Stimulated activated CD4-positive, alpha-beta T cell treated with anti-CD3 and anti-CD28 coated beads, TNF-alpha, amount 100 ng/mL, for 4 hours (primary cell): ENCODE measurements at places on chromosomes 7 and 10.

DNA sequence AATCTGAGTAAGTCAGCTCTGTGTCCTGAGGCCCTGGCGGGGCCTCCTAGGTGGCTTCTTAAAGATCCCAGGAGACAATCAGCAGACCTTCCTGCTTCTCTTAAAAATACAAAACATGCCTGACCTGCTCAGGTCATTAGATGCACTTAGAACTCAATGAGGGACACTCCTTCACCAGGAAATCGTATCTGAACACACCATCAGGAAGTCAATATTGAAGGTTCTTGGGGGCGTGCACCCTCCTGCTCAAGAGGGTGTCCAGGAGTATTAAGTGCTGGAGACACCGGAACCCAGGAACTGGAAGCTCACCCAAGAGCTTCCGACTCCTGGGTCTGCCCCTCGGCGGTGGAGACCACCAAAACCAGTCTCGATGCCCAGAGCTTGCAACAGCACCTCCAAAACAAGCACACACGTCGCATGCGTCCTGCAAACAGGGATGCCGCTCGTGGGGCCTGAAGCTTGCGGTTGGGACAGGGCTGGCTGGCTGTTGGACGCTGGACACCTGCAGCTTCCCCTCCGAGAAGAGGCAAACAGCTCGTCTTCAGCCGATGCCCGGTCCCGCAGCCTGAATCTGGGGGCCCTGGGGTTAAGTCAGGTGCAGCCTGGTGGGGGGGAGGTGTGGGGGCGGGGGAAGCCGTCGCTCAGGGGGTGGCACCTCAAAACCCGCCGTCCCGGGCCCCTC, 803 bp downstream of the RAPGEF5 start:
- DNase-seq: no peak

DNA sequence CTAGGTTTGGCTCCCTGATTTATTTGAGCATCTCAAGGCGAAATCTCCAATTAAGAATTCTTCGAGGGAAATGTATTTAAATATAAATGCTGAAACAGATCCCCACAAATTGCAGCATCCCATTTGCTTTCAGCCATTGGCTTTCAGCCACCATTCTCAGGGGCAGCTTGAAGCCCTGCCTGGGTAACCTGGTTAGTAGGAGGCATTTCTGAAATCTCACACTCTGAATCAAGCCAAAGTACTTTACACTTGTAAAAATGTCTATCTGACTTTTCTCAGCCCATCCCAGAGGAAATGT, 49.1 kb downstream of the GCC1 start:
- no peak for DNase-seq

DNA sequence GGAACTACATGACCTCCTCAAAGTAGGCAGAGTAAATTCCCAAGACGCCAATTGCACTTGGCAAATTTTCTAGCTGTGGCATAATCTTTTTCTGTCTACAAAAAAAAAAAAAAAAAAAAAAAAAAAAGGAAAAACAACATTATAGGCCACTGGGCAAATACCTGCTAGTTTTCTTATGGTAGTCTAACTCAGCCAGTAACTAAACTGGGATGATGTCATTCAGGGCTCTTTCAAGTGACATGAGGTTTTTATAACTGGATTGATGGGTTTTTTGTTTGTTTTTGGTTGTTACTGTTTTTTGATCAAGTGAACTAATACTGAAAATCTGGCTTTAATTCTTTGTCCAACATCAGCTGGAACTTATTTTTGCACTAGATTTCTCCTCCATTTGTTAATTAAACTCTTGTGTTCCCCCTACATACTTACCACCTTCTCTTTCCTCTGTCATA, 7.4 kb upstream of the VIM start:
- DNase-seq: no peak

- no peak for DNase-seq
Measured at GRCh38 chr10:118034791-118035261, 11.9 kb downstream of the RAB11FIP2 start.

DNA sequence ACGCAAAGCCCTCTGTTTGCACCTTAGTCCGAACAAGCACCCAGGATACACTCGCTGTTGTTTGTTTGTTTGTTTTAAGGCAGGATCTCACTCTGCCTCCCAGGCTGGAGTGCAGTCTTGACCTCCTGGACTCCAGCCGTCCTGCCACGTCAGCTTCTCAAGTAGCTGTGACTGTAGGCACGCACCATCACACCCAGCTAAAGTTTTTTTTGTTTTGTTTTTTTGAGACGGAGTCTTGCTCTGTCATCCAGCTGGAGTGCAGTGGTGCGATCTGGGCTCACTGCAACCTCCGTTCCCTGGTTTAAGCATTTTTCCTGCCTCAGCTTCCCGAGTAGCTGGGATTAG, 76.8 kb downstream of the CTBP2 start:
- DNase-seq: no peak

DNA sequence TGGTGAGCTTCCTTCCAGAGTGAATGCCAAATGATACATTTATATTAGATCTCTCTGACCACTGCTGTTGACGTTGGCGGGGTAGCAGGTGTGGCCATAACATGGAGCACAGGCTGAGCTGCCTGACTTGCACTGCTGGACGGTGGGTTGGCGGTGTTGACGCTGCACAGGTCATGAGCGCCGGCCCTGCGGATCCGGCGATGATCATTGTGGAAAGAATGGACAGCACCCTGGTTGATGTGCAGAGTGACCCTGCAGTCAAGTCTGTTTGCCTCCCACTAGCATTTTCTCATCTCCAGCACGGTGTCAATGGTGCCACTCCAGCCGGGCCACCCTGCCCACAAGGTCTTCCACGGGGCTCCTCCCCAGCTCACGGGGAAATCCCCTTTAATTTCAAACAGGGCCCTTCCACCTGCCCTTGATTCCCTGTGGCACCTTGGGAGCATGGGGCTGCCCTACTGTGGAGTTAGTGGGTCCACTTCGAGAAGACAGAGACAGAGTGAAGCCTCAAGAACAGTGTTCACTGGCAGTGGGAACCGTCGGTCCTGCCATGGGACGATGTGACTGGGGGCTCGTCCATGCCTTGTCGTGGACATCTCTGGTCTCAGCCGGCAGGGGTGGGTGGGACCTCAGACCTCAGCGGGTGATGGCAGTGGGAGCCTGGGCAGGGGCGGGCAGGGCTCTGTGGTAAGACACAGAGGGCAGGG, 613.5 kb downstream of the PTPRN2 start:
- no peak for DNase-seq
